ENCODE measurements at places on chromosomes 2 and 18.

GRCh38 chr18:30404422-30404821 is 638.1 kb downstream of the DSC3 start:
- peak; percentile 6 for DNase-seq

GRCh38 chr2:108534584-108535356 is 500 bp downstream of the LIMS1 start:
- peak; percentile 45 for DNase-seq

GRCh38 chr2:137369106-137369505 is 595.2 kb upstream of the HNMT start:
- DNase-seq = no peak

DNA sequence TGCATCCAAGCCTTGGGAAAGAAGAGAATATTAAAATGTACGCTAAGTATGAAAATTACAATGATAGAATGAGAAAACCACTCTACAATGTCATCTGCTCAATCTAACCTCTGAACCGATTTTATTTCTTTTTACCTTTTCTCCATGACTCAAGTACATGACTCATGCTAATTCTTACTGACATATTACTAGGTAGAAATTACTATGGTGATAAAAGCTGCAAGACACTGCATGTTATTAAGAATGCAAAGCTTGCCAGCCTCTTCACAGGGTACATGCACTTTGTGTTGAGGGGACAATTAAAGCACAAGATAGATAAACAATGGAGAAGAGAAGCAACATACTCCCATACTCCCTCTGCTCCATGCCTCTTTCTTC is 20.7 kb downstream of the SFT2D3 start:
- DNase-seq = no peak

DNA sequence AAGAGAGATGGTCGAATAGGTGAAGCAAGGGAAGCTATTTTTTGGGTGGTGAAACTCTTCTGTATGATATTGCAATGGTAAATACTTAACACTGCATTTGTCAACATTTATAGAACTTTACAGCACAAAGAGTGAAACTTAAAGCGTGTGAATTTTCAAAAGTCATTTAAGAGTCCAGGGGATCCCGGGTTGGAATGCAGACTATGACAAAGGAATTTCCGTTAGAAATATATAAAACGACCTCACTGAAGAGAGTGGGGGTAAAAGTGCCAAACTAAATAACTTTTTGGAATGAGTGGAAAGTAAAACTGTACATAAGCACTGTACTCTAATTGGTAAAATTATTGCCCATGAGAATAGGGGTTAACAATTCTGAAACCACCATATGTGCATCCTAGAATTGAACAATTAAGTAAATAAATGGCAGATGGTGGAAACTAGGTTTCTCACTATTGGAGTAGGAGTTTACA is 191.0 kb upstream of the FN1 start:
- no peak for DNase-seq

DNA sequence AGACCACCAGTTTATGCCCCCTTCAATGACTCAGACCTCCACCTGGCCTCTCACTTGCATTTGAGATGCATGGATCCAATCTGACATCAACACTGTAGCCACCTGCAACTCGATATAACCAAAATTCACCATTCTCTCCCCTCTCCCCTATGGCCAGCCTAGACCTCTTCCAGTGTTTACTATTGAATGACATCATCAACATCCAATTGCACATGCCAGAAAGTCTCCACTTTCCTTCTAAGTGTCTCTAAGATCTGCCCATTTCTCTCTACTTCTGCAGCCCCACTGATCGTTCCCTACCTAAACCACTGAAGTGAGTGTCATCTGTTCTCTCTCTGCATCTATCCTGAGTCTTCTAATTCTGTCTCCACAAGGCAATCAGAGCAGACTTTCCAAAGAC is 151.3 kb upstream of the APCDD1 start:
- DNase-seq = no peak

DNA sequence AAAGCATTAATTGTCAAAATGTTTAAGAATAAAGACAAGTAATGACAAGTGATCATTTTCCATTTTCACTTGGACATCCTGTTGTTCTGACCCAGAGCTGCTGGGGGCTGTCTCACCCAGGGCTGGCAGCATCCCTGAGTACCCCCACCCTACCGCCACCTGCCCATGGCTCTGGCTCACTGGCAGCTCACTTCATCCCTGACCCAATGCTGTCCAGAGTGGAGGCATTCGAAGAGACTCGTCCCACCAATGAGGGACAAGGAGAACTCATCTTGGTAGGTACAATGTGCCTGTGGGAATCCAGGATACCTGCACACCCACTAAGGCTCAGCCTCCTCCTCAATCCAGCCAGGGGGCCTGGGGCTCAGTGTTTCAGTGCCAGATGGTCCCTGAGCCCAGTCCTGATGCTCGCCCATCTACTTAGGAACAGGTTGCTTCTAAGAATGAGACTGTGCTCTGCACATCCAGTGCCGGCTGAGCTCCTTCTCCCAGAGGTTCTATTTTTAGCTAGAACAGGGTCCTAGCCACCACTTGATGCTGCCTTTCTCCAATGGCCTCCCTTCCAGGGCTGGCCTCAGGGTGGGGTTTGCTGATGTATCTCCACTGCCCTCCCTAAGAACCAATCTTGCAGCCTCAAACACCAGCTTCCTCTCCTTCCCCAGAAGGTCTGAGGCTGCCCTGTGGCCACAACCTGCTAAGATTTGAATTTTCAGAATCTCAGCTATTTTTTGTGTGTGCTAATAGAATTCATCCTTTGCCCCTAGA is 53.7 kb downstream of the ADD2 start:
- peak; percentile 46 for DNase-seq

DNA sequence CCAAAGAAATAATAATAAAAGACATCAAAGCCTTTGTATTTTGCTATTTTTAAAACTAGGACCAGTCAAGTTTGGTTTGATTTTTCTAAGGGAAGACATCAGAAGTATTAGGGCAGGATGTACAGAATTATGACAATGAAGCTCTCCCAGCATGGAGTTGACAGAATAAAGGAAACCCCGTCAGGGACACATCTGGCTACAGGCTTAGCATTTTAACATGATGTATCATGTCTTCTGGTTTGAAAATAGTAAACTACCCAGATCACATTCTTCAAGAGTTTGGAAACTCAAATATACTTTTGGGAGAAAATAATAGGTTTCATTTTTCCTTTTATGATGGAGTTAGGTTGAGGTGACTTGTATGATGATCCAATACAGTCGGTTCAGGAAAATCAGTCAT is 552.0 kb upstream of the CDH2 start:
- no peak for DNase-seq

DNA sequence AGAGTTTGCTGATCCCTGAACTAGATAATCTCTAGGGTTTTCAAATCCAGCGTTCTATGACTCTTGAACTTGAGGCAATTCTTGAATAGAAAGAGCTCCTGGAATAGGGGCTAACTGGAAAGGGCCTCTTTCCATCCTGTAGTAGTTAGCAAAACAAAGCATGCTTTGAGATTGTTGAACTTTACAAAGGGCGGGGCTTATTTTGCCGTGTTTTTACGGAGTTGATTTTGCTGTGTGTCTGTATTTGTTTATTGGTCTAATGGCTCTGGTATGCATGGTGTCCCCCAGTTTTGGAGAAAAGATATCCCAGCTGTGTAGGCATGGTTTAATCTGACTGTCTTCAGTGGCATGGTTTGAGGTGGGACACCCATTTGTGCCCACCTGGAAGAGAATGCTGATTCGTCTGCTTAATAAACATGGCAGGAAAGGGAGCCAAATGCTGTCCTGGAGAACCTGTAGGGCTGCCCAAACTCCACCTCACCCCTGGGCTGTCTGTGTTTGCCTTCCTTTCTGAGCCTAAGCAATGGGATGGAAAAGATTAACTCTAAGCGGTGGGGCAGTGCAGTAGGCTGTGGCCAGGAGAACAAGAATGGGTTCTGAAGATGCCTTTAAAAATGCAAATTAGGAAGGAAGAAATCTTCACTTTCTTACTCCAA is 74.1 kb upstream of the FOSL2 start:
- no peak for DNase-seq

DNA sequence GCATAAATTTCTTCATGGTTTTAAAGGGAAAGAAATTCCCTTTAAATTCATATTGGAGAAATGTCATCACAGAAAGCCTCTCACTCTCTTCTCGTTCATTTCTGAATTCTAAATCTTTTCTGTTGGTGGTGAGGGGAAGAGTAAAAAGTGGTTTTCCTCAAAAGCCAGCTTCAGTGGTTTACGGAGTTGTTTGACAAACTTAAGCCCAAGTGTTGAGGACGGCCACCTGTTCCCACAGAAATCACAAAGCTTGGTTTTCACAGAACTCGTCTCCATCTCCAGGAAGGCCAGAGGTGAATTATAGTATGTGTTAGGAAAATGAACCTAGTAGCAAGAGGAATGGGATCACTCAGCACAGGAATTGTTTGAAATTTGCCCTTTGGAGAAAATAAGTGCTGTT is 316.2 kb downstream of the PDE11A start:
- DNase-seq = peak; percentile 14

DNA sequence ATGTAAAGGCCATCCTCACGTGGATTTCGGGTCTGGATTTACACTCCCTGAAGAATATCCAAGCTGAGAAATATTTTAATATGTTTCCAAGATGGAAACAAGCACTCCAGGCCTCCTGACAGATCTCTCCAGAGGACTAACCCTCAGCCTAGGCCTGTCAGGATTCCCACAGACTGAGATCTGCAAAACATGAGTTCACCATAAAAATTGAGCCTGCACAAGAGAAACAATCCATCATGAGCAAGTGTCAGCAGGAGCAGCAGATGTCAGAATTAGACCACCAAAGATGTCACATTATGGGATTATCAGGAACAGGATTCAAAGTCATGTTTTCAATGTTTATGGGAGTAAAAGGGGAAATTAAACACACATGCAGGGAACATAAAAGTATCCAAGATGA is 191.3 kb downstream of the TFCP2L1 start:
- no peak for DNase-seq

- peak; percentile 44 for DNase-seq
Observed at GRCh38 chr2:20444101-20444992, 2.5 kb upstream of the RHOB start.

DNA sequence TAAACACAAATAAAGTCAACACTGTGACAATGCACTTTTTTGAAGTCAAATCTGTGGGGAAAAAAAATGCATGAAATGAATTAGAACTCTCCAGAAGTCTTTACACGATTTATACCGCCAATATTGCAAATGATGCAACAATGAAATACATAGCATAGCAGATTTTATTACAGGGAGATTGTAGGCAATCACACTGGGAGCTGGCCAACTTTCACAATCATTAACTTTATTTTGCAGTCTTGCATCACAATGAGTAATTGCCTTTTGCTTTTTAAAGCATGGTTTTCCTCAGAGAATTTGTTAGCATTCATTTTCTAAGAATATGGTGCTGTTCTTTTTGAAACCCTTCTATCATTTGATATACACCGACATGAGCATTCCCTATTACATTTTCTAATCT is 366.4 kb upstream of the FSIP2 start:
- DNase-seq = no peak
